A673 (cell line): ENCODE measurements at places on chromosomes 5 and 9. TPM values are rescaled to one million over a fixed set of nuclear protein-coding genes. Genes with fewer than 3 reads are reported as not detected.

- DNase-seq = no peak
These were observed 52.6 kb downstream of the LMX1B start for GRCh38 chr9:126666155-126666803.

GRCh38 chr9:114235033-114235661 lies 79.8 kb downstream of the COL27A1 start:
- DNase-seq = no peak

DNA sequence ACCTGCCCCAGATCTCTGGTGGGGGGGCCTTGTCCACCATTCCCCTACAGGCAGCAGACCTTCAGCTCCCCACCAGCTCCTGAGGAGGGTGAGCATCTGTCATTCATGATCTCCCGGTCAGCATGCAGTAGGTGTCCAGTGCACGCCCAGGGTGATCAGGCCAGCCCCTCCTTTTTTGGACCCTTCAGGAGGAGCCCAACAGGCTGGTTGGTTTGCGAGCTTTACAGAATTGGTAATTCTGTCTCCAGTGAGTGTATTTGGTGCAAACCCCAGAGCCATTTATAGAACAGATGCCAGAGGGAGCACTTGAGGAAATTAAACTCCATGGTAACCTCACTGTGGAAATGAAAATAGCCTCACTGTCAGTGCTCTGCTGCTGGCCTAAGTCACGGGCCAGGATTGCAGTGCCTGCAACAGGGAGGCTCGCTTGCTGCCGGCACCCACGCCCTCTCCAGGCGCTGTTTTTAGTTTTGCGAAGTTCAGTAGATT lies 23.4 kb downstream of the WNK2 start:
- DNase-seq = no peak

DNA sequence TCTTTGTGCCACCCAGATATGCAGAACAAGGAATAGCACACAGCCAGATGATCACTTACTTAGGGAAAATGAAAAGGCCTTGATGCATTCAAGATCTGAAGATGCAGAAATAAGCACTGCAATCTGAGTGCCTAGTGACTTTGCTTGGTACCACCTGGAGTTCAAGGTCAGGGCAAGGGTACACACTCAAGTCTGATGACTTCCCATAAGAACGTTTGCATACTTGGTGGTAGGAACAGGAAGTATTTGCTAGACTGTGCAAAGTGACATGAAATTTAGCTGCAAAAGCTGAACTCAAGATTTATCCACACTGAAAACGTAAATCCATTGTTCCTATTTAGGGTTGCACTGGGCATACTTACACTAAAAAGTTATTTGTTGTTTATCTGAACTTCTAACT lies 177.1 kb downstream of the PIK3R1 start:
- no peak for DNase-seq

- no peak for DNase-seq
These were observed 976.1 kb upstream of the NUDT12 start for GRCh38 chr5:104538734-104539133.

Gene ROR2
- 12.3 and 17.8 TPM in 2 replicates for total RNA-seq

Gene NFIB
- 41.2 and 42.9 TPM in 2 replicates for total RNA-seq

Gene HTR1A
- not detected in 2 replicates for total RNA-seq

Gene LCN2
- total RNA-seq = not detected in 2 replicates

GRCh38 chr9:78605041-78606000 lies 308.4 kb downstream of the PSAT1 start:
- peak; percentile 7 for DNase-seq

Gene BTNL8
- not detected in 2 replicates for total RNA-seq

GRCh38 chr9:115757461-115757860 lies 396.1 kb upstream of the PAPPA start:
- DNase-seq = peak; percentile 32

GRCh38 chr5:132054697-132055440 lies 5.6 kb upstream of the IL3 start:
- DNase-seq = no peak

GRCh38 chr9:84659313-84659712 lies 10.2 kb upstream of the NTRK2 start:
- DNase-seq = no peak

Gene SH3GL2
- not detected in 2 replicates for total RNA-seq

GRCh38 chr5:1526190-1526631 lies 2.5 kb upstream of the LPCAT1 start:
- no peak for DNase-seq

Gene C5orf58
- not detected in 2 replicates for total RNA-seq

GRCh38 chr5:8961219-8961618 lies 584.7 kb downstream of the SEMA5A start:
- no peak for DNase-seq

DNA sequence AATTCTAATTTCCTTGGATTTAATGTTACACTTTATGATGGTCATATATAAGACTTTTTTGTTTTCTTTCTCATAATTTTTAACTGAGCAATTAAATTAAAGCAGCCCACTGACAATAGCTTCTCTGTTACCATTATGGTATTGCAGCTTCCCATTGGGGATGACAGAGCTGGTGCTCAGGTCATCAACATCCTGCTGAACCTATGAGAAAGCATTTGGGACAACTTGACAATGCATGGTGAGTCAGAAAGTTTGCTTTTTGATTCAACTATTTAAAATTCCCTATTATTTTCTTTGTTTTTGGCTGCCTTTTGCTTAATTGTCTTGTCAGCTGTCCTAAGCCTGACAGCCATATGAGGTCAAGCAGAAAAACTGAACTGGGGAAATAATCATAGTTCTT lies 487.4 kb upstream of the RIOK2 start:
- DNase-seq = no peak

DNA sequence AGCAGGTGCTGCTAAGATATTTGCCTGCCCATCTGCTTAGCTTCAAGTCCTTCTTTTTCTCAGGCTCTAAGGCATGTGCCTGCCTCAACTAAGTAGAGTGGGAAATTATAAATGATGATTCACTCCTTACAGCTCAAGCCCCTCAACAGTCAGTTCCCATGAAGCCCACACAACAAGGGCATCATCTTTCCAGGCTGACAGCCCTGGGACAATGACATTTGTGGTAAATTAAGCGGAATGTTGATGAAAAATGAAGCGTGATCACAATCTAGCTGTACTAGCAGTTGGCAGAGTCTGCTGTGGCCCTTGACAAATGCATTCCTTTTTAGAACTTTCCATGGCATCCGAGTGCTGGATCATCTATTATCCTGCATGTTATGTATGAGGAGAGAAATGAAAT lies 548.6 kb downstream of the KIF4B start:
- no peak for DNase-seq

- peak; percentile 27 for DNase-seq
These were observed 21.8 kb upstream of the LMX1B start for GRCh38 chr9:126591922-126592321.

- DNase-seq = no peak
These were observed 414.1 kb downstream of the FAM170A start for GRCh38 chr5:120043431-120043830.

- no peak for DNase-seq
These were observed 167.6 kb upstream of the OTULINL start for GRCh38 chr5:14414007-14414406.

DNA sequence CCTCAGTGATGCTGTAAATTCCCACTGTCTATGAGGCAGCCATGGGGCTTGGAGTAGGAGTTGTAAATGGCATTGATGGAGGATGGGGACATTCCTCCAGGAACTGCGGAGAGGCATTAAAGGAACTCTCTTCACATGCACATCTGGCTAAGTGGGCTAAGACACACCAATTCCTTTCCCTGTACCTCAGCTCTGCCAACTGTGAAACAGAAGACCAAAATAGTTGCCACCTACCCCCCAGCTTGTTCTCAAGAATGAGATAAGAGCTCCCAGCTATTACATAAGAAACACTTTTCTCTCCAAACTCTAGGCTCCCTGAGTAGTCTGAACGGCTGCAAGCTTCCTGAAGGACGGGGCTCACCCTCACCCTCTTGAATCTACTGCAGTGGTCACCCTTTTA lies 144.6 kb upstream of the SLC30A5 start:
- DNase-seq = no peak

DNA sequence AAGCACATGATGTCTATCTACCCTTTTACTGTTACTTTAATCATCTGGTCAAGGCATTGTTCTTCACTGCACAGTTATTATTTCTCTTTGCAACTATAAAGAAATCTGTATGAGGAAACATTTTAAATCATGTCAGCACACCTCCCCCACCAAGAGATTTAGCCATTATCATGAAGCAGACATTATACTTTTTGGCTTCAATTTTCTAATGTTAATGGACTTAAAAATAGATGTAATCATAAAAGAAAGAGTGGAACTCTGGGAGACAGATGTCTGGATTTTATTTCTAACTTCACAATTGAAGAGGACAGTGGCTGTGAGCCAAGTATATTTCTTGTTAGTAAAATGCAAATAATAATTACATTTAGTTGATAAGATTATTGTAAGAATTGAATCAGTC lies 932.4 kb downstream of the TAF11L14 start:
- DNase-seq = no peak

DNA sequence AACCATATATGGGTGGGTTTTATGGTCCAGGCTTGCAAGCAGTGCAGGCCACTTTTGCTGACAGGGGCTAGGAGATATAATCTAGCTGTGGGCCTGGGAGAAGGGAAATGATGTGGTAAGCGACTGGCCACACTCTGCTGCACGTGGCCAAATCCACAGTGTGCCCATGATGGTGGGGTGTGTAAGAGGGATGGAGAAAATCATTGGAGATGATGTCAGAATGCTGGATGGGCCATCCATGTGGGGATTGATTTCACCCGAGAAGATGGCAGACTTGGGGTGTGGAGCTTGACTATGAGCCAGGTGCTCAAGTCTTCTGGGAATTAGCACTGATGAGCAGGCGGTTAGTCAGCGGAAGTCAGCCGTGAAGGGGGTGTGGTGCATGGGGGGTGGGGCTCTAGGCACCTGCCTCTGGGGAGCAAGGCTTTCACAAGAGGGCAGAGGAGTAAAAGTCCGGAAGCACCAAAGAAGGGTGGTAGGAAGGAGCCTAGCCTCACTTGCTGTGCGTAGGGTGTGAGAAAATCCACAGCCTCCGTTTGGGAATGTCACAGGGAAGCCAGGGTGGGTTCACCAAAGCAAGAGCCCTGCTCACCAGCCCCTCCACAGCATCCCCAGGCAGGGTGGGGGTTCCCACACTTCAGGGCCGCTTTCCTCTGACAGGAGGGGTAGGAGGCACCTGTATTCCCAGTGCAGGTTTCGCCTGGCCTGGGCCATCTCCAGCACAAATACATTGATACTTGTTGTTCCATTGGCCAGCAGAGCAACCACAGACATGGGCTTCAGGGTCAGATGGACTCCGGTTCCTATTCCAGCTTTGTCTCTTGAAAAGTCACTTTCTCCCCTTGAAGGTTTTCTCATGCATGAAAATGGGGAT lies 44.5 kb upstream of the ANGPTL2 start:
- DNase-seq = peak; percentile 40

DNA sequence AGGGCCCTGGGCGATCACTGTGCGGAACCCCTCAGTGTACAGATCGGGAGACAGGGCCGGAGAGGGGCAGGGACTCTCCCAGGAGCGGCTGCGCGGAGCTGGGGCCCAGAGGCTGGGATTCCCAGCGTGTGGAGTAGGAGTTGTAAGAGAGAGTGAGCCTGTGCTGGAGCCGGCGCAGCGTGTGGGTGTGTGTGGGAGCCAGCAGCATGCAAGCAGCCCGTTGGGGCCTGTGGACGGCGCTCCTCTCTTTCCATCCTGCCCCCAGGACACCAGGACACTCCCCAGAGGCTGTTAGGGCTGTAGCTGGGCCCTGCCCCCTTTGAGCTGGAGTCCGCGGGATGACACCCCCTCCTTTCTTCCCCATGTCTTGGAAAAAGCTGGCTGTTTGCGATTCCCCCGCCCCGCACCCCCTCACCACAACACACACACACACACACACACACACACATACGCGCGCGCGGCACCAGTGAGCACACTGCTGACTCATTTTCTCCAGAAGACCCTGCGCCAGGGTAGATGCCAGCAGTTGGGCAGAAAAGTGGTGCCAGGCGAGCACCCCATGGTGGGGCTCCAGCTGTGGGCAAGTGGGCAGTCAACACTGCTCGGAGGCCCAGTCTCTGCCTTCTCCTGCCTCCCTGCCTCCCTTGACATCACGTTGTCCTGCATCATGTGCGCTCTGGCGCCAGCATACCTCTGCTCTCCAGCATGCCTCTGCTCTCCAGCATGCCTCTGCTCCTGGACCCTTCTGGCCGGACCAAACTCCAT lies 1.5 kb downstream of the COL27A1 start:
- peak; percentile 80 for DNase-seq

DNA sequence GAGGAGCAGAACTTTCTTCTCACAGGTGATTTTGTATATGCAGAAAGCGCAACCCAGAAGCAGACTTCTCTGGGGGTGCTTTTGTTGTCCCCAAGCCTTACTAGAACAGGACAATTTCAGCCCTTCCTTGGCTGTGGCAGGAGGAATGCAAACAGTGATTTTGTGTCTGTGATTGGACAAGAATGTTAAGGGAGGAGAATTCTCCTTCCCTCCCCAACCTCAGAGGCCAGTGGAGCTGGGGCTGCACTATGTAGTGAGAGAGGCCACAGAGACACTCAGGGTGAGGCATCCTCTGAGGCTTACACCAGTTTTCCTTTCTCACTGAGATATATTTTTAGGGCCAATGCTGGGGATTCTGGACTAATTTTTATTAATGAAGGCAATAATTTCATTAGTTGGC lies 58.8 kb downstream of the ZNF366 start:
- no peak for DNase-seq

DNA sequence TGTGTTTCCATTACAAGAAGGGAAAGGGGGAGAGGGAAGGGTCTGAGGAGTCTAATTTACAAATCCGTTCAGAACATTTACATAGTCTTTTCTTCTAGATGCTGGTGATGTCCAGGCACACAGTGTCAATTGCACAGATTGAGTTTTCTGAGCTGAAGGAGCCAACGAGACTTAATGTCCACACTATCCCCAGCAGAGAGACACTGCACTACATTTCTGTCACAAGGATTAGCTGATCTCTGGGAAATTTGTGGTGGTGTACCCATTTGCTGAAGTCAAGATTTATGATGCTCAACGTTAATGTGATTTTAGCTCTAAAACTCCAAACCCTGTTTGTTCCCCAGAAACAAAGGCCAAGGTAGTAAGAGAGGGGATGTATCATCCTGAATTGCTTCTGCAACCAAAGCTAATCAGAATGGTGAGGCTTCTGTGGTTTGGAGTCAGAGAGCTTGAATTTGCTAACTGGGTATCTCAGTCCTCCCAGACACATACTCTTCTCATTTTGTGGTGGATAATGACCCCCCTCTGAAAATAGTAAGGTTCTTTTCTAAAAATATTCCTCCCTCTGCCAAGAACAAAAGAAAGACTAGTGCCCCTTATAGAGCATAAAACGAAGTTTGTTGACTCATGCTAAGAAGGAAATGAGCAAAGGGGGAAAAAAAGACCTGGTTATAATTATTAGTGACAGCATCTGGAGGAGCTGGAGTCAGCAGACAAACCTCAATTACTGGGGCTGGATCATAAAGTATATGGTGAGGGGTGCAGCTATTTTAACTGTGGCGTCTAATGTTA lies 416.9 kb downstream of the PSAT1 start:
- peak; percentile 69 for DNase-seq

GRCh38 chr5:106113922-106114321 lies 1556.8 kb downstream of the EFNA5 start:
- no peak for DNase-seq

GRCh38 chr9:88051138-88051537 lies 76.8 kb upstream of the CDK20 start:
- no peak for DNase-seq

- no peak for DNase-seq
These were observed 35.6 kb downstream of the IRX2 start for GRCh38 chr5:2715856-2716255.
